ENCODE measurements at places on chromosomes 6 and 20. TPM values are rescaled to one million over a fixed set of nuclear protein-coding genes. Genes with fewer than 3 reads are reported as not detected.

SIGLEC1 gene
- total RNA-seq = not detected

- no peak overlapping the region for H3K4me3 ChIP-seq
- peaks cover 5% of the 10 kb centered on the region for H3K36me3 ChIP-seq
- H3K27me3 ChIP-seq = no peaks in the 10 kb centered on the region
- no peak overlapping the region for H3K27ac ChIP-seq
- no peak for DNase-seq
- no peaks in the 10 kb centered on the region for H3K4me1 ChIP-seq
Measured at GRCh38 chr20:14778096-14778495, 440.7 kb upstream of the FLRT3 start.

PSORS1C2 gene
- total RNA-seq = not detected

CST1 gene
- total RNA-seq = not detected

FLRT3 gene
- not detected for total RNA-seq

GRCh38 chr6:99780556-99780885 is 173.9 kb downstream of the PRDM13 start:
- H3K36me3 ChIP-seq = no peaks in the 10 kb centered on the region
- no peak overlapping the region for H3K27ac ChIP-seq
- no peaks in the 10 kb centered on the region for H3K4me1 ChIP-seq
- H3K27me3 ChIP-seq = peaks cover 8% of the 10 kb centered on the region

Measured in HFFc6 (cell line).